ENCODE measurements at places on chromosomes 7 and 10.

GRCh38 chr7:52639981-52640380, 395.5 kb upstream of the POM121L12 start:
- DNase-seq, result no peak

DNA sequence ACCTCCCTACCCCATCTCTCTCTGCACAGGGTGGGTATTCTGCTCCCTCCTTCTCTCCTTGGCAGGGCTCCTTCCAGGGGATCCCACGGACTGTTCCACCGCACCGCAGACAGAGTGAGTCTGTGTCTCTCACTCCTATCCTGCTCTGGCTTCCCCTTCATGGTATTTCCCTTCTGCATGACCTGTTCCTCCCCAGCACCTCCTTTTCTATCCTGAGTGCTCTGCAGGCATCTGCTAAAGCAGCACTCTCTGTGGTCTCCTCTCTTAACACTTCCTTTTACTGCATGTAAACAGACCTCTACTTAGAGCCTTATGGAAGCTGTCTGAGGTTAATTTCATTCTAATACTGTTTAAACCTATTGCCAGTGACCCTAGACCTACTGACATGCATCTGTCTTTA, 171.5 kb downstream of the CCSER2 start:
- no peak for DNase-seq

DNA sequence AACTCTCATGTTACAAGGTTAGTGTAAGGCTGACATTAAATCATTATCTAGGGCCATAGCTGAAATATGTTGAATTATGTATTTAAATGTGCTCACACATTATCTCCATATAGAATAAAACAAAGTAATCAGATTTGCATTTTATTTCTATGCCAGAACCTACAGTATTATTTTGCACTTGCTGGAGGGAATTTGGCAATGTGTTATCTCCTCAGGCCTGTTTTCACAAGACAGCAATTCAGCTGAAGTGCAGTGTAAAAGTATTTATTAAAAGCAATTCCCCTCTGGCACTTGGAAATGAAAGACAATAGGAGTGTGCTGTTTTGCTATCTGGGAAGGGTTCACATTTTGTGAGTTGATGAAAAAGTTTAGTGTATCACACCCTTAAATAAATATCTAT, 276.3 kb downstream of the DNAJB9 start:
- DNase-seq, result no peak

DNA sequence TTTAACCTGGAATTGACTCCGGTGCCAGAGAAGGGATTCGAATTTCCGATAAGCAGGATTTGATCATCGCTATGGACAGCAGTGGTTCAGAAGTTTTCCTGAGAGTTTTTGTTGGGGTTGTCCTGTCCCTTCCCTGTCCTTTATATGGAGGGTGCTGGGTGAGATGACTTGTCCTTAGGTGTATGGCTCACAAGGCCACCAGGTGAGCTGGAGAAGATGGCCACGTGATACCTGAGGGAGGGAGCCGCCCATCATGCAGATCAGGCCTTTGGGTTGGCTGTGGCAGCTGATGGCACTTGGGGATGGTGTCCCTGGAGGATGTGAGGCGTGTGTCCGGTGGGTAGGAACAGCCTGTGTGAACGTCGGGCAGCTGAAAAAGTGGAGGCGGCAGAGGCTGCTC, 187.7 kb downstream of the PTPN20 start:
- no peak for DNase-seq

GRCh38 chr7:35599645-35600044, 95.3 kb downstream of the HERPUD2 start:
- DNase-seq, result no peak

DNA sequence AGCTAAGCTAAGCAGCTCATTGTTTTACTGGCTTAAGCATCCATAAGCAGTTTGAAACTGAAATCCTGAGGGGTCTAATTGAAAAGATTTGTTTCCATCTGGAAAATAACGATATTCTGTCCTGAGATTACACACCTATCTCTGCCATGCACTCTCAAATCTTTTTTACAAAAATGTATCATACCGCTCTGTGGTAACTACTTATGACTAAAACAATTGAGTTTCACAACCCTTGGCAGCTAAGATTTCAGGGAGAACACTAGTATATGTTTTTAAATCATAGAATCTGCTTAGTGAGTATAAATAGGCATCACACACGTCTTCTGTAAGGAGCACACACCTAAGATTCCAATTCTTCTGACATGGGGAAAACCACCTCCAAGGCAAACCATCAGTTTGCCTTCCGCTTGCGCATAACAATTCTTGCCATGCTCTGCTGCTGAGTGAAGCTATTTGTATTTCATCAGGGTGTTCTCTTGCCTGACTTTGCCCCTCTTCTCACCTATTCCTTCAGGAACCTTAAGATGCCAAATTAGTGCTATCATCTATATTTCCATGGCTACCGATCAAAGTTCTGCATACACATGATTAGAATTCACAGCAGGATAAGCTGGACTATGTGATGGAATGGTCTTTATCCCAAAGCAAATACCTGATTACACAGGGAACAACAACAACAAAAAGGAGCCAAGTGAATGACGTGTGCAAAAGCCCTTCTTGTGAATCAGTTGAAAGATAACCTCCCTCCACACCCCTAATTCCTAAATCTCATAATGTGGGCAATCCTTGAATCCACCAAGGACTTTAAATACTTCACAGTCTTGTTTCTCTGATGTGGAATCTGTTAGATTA, 40.9 kb downstream of the PRPF18 start:
- DNase-seq, result no peak

- DNase-seq, result no peak
Measured at GRCh38 chr7:16921644-16922257, 40.0 kb upstream of the AGR3 start.

DNA sequence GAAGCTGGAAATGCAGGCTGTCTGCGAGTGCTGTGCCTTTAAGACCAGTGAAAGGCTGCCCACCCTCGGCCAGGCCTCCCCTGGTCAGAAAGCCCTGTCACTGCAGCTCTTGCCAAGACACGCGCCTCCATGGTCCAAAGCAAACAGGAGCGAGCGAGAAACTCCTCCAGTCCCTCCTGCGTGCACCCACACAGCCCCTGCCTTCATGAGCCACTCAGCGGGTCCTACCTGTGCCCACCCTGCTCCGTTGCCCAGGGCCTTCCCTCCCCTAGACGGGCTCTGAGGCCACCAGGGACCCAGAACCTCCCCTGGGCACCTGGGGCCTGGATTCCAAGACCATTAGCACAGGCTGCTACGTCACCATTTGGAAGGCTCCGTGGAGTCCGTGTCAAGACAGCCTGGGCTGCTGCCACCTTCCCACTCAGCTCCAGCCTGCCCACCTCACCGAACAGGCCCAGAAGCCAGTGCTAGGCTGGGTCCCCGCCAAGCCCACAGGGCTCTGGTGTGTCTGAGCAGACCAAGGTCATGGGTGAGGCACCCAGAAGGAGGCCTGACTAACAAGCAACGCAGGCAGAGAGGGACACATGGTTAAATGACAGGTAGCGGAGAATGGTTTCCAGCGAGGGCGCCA, 144.5 kb downstream of the NEURL1 start:
- no peak for DNase-seq

DNA sequence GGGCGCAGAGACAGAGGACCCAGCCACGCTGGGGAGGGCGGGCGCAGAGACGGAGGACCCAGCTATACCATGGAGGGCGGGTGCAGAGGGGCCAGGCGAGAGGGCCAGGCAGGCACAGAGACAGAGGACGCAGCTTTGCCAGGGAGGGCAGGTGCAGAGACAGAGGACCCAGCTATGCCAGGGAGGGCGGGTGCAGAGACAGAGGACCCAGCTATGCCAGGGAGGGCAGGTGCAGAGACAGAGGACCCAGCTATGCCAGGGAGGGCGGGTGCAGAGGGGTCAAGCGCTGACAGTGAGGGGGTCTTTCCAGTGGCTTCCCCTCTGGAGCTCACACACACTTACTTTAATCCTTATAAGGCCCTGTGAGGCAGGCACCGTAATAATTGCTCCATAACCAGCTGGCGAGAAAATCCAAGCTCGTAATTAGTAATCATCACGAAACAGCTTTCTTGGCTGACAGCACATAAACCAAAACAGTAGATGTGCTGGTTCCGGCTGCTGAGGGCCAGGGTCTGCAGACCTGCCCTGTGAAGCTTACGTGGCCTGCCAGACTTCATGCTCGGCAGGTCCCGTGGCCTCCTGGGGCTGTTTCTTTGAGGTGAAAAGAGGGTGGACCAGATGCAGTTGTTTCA, 137.2 kb downstream of the VIPR2 start:
- no peak for DNase-seq

DNA sequence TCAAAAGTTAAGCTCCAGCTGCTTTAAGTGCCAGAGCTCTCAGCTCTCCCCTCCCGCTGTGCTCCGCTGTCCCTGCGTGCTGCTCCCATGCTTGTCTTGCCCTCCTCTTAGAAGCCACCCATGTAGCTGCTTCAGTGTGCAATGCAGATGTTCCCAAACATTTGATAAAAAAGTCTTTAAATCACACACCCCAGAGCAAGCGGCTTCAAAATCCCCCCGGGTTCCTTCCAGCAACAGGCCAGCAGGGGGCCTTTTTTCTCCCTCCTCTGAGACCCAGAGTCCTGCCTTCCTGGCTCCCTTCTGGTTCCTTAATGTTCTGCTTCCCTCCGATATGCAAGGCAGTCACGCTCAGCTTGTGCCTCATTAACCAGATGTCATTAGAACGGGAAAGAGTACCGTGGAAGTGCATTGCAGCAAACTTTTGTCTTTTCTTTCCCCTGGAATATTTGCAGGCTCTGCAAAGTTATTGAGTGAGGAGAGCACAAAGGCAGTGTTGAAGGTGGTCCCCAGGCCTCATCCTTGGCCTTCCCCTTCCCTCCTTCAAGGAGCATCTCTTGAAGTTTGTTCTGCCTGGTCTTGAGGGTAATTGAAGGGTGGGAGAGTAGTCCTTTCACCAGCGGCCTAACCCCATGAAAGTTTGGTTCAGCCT, 25.5 kb downstream of the LDB3 start:
- no peak for DNase-seq

DNA sequence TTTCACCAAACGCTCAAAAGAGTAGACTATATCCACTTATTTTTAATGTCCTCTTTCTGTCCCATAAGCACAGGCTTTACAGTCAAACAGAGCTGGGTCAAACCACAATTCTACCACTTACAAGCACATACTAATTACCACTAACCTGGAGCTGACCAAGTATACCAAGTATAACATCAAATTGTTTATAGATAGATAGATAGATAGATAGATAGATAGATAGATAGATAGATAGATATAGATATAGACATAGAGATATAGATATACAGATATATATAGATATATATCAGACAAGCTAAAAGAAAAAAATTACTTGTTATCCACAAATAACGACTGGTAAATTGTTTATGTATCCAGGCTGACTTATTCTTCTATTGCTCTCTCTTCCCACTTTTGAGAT, 52.5 kb upstream of the SPOCK2 start:
- no peak for DNase-seq

DNA sequence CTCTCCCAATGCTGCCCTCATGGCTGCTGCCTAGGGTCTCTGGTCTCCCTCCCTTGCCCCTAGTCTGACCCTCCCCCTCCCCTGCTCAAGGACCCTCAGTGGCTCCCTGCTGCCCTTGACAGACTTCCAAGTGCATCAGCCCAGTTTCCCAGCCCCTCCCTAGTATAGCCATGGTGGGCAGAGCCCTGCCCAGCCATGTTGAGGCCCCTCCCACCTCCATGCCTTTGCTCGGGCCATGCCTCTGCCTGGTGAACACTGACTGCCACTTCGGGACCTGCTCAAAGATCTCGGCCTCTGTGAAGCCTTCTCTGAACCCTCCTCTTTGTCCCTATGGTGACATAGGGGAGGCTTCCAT, 73.2 kb downstream of the MYL10 start:
- DNase-seq, result no peak

GRCh38 chr10:80356989-80357850, 639 bp downstream of the DYDC2 start:
- no peak for DNase-seq

- DNase-seq, result no peak
Measured at GRCh38 chr7:47596502-47597202, 14.7 kb upstream of the TNS3 start.

GRCh38 chr7:14170872-14171271, 181.4 kb upstream of the ETV1 start:
- DNase-seq, result no peak

Data from stimulated activated CD8-positive, alpha-beta memory T cell treated with anti-CD3 and anti-CD28 coated beads, Interleukin-15, amount 100 ng/mL, for 24 hours (primary cell).